NB4 (cell line): ENCODE measurements at places on chromosomes 13 and 19.

GRCh38 chr19:48171710-48172109, 1.2 kb downstream of the ZSWIM9 start:
- no peak for DNase-seq

DNA sequence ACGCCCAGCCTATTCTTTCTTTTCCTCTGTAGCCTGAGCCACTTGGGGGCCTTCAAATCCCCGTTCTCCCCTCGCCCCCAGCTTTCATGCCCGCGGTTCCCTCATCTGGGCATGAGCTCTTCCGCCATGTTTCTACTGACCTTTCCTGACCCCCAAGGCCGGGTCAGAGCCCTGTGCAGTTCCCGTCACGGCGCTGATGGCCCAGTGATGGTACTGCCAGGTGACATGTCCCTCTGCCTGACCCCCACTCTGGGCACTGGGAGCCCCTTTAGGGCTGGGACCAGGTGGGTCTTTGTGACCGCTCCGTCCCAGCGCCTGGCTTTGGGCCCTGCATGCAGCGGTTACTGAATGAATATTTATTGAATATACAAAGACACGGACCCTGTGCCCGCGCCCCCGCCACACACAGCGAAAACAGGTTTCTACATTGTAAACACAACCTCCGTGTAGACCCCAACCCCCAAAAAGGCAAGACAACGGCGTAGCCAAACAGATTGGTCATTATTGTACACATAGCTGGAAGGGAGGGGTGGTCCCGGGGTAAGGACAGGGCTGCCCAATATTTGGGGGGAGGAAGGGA, 7.7 kb downstream of the GPR108 start:
- DNase-seq, result no peak

GRCh38 chr13:22837980-22838647, 342.7 kb upstream of the SGCG start:
- no peak for DNase-seq

- no peak for DNase-seq
Observed at GRCh38 chr13:29038700-29039099, 218.6 kb downstream of the MTUS2 start.

DNA sequence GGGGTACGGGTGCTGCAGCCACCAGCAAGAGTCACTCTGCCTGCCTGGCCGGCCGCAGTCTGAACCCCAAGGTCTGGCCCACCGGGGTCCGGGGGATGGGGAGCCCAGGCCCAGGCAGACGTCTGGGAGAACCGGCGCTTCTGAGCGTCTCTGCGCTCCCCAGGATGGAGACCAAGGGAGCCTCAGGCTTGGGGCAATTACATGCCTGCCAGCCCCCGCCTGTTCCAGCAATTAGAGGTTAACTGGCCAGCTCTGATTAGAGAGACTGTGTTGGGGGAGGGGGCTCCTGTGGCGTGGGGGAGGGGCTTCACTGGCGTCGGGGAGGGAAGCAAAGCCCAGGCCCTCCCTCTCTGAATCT, 11.9 kb downstream of the MEIS3 start:
- DNase-seq, result peak; percentile 37

DNA sequence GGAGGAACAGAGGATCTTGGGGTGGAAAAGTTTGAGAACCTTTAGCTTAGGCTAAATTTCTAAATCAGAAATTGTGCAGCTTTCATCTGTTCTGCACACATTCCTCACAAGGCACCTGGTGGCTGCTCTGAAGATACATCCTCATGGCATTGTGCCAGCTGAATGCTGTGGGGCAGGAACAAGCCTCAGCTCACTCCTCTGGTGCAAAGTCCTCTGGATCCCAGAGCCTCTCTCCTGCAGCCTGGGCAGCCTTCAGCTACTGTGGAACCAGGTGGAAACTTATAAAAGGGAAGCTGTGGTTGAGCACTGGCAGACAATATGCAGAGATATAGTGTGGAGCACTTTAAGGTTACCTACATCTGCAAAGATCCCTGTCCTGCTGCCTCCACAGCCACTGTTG, 72.3 kb downstream of the KCTD12 start:
- DNase-seq, result peak; percentile 5

DNA sequence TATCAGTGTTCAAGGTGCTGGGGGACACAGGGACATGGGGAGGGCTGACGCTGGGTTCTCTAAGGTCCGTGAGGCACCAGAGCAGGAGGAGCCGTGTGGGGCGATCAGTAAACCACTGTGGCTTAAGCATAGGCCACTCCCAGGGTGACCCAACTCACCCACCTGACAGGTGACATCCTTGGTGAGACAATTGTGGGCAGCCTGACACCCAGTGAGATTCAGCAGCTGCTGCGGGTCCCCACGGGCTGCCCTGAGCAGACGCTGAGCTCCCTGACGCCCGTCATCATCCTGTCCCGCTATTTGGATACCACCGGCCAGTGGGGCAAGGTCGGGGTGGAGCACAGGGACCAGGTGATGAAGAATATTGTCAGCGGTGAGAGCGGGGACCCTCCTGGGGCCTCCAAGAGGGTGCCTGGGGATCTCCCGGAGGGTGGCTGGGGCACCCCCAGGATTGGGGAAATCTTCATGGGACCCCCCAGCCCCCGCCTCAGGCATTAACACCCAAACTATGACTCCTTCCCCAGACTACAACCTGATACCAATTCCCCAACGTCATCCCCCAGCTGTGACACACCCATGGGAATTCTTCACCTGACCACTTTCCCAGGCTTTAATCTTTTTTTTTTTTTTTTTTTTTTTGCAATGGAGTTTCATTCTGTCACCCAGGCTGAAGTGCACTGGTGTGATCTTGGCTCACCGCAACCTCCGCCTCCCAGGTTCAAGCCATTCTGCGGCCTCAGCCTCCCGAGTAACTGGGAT, 33.3 kb upstream of the SHFL start:
- no peak for DNase-seq

GRCh38 chr13:100323937-100324336, 235.0 kb downstream of the PCCA start:
- DNase-seq, result no peak
